Left renal cortex interstitium (tissue), 4 donors: ENCODE measurements at places on chromosomes 2 and 18.

GRCh38 chr2:171404261-171404660, 29.5 kb downstream of the METTL8 start:
- no peak for DNase-seq

DNA sequence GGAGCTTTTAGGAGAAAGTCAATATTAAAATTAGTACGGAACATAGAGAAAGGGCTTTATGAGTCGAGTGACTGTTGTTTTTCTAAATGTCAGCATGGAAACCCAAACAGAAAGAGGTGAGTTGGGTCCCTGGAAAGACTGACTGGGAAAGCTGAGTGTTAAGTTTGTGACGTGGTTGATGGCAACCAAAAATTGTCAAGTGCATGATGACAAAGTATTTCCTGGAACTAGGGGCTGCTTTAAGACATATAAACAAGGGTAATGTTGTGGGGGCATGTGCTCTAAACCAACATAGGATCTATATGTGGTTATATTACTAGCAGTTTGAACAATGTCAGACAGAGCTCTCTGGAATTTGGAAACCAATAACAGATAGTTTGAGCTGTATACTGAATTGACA, 50.9 kb upstream of the GPD2 start:
- DNase-seq = no peak

GRCh38 chr18:36733150-36733549, 95.7 kb downstream of the TPGS2 start:
- no peak for DNase-seq

- no peak for DNase-seq
These were observed 14.7 kb upstream of the OTOS start for GRCh38 chr2:240155048-240155744.
